CD8-positive, alpha-beta memory T cell (primary cell): ENCODE measurements at places on chromosomes 11 and 22. TPM values are rescaled to one million over a fixed set of nuclear protein-coding genes. Genes with fewer than 3 reads are reported as not detected.

- no peak overlapping the region for H3K27ac ChIP-seq
- no peaks in the 10 kb centered on the region for H3K4me1 ChIP-seq
- H3K27me3 ChIP-seq: no peaks in the 10 kb centered on the region
- no peaks in the 10 kb centered on the region for H3K36me3 ChIP-seq
- no peak for DNase-seq
- no peak overlapping the region for H3K4me3 ChIP-seq
These were observed 59.9 kb upstream of the RCN1 start for GRCh38 chr11:32030875-32031503.

Gene MUC15
- total RNA-seq: not detected

DNA sequence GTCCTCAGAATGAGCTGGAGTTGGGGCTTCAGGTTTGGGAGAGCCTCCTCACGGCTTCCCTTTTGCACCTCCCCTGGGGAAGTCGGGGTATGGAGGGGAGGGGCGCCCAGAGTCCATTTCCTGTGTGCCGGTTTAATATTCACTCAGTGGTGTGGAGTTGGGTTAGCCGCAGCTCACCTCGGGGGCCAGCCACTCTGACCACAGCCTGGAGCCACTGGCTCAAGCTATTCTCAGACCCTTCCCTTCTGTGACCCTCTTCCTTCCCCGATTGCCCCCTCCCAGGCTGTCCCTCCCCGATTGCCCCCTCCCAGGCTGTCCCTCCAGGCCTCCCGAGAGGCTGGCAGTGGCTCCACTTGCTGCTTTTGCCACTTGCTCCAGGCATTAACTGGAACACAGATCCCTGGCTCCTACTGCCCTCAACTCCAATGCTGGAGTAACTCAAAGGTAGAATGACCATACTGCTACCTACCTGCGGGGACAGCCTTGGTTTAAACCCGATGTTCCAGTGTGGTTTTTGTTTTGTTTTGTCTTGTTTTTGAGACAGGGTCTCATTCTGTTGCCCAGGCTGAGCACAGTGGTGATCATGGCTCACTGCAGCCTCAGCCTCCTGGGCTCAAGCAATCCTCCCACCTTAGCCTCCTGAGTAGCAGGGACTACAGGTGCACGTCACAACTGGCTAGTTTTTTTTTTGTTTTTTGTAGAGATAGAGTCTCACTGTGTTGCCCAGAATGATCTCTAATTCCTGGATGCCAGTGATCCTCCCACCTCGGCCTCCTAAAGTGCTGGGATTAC lies 29.3 kb downstream of the RPUSD4 start:
- H3K36me3 ChIP-seq: no peaks in the 10 kb centered on the region
- DNase-seq: no peak
- no peaks in the 10 kb centered on the region for H3K27me3 ChIP-seq
- H3K4me3 ChIP-seq: no peak overlapping the region
- no peak overlapping the region for H3K27ac ChIP-seq
- H3K4me1 ChIP-seq: no peaks in the 10 kb centered on the region

Gene APOA5
- total RNA-seq: not detected

Gene OR52N5
- total RNA-seq: not detected

DNA sequence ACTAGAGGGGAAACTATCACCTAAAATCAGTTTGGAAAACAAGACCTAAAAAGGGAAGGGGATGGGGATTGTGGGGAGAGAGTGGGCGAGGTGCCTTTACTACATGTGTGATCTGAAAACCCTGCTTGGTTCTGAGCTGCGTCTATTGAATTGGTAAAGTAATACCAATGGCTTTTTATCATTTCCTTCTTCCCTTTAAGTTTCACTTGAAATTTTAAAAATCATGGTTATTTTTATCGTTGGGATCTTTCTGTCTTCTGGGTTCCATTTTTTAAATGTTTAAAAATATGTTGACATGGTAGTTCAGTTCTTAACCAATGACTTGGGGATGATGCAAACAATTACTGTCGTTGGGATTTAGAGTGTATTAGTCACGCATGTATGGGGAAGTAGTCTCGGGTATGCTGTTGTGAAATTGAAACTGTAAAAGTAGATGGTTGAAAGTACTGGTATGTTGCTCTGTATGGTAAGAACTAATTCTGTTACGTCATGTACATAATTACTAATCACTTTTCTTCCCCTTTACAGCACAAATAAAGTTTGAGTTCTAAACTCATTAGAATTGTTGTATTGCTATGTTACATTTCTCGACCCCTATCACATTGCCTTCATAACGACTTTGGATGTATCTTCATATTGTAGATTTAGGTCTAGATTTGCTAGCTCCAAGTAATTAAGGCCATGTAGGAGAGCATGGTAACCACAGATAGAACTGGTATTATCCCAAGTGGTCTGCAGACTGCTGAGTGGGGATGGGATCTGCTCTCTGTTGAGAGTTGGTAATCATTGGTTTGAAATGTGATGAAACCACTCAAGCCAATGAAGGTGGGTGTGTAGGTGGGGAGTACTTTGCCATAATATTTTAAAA lies 3.6 kb downstream of the NEAT1 start:
- no peak for DNase-seq
- peak overlapping the region; percentile 89 for H3K4me3 ChIP-seq
- peaks cover 6% of the 10 kb centered on the region for H3K36me3 ChIP-seq
- H3K27me3 ChIP-seq: no peaks in the 10 kb centered on the region
- H3K27ac ChIP-seq: peak overlapping the region; percentile 98

DNA sequence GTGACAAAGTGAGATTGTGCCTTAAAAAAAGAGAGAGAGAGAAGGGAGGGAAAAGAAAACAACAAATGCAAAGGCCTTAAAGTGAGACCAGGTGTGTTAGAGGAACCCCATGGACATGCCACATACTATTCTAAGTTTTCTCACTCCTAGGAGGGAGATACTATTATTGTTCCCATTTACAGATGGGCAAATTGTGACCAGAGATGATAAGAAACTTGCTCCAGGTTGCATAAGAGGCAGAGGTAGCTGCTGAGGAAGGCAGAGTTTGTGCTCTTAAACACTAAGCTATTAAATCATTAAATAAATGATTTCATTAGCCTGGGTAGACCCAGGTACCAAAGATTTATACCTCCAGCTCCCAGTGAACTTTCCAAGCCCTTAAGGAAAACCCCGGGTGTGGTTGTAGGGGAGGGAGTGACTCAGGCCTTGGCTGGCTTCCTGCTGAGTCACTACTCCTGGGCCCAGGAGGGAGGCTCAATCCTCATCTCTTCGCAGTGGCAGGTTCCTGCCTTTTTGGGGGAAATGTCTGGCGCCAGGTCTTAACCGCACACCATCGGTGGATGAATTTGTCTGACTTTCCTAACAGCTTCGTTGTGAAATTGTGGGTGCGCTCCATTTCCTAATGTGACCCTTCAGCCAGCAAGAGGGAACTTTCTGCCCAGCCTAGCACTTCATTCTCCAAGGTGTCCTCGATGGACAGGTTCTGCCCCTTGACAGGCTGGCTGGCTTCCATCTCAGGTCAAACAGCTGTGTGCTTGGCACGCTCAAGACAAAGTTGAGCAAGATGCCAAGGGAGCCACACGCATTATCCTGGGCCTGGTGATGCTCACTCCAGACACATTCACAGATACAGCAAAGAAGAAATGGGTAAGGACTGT lies 33.4 kb upstream of the PTPRJ start:
- H3K36me3 ChIP-seq: no peaks in the 10 kb centered on the region
- peak overlapping the region; percentile 67 for H3K27ac ChIP-seq
- no peak for DNase-seq
- no peaks in the 10 kb centered on the region for H3K27me3 ChIP-seq

DNA sequence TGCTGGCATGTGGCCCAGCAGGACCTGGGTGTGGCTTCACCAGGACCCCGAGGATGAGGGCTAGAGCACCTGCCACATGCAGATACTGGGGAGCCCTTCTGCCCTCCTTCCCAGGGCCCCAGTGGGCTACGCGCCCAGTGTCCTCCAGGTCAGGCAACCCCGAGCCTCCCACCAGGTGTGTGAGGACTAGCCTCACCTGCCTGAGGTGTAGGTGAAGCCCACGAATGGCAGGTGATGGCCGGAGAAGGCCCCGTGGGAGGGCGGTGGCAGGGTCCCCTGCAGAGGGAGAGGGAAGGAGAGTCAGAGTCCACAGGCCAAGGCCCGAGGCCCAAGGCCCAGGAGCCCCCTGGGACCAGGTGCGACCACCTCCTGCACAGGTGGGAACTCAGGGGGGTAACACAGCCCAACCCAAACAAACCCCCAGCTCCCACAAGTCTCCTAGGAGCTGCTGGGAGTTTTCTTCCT lies 6.5 kb downstream of the CDC42BPG start:
- no peak overlapping the region for H3K27ac ChIP-seq
- no peak for DNase-seq
- H3K4me3 ChIP-seq: no peak overlapping the region
- H3K27me3 ChIP-seq: no peaks in the 10 kb centered on the region
- H3K4me1 ChIP-seq: no peaks in the 10 kb centered on the region

DNA sequence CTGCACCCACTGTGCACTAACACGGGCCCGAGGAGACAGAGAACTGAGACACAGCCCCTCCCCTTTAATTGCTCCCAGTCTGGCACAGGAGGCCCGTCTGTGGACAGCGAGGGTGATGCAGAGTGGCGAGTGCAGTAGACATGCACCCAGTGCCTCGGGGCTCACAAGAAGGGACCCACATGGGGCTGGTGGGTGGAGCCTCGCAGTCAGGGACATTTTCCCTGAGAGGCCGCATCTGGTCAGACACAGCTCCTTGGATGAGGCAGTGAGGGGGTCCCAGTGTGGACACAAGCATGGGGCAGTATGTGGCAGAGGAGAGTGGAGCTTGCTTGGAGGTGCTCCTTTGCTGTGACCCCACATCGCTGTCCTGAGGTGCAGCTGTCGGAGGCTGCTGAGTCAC lies 54.8 kb downstream of the SBF1 start:
- H3K36me3 ChIP-seq: peaks cover 68% of the 10 kb centered on the region
- H3K27ac ChIP-seq: no peak overlapping the region
- H3K4me3 ChIP-seq: no peak overlapping the region
- DNase-seq: no peak

DNA sequence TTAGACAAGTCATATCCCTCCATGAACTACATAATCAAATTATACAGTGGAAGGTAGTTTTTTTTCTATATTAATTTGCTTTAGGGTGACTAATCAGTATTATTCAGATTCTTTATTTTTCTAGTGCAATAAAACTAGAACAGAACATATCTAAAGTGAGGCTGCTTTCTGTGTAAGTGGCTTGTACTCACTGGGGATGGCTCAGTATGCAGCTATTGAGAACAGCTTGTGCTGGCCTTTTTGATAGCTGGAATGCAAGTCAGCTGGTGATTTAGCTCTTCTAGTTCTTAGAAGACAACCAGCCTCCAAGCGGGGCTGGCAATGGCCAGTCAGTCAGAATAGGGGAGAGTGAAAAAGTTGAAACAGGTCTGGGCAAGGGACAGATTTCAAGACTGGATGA lies 119.4 kb downstream of the BLID start:
- DNase-seq: no peak
- no peaks in the 10 kb centered on the region for H3K27me3 ChIP-seq
- H3K27ac ChIP-seq: no peak overlapping the region
- no peaks in the 10 kb centered on the region for H3K4me1 ChIP-seq

DNA sequence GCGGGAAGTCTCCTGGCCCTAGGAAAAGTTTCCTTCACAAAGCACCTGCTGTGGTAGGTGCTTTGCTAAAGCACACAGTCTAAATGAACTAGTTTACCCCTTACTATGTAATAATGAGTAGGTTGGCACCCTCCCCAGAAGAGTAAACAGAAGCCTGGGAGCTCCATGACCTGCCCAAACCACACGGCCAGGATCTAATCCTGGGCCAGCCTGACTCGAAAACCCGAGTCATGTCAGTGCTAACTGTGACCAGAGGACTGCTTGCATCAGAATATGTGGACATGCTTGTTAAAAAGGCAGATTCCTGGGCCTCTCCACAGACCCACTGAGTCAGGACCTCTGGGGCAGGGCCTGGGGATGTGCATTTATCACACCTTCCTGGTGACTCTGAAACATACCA lies 67.7 kb downstream of the PANX1 start:
- H3K4me3 ChIP-seq: no peak overlapping the region
- no peak overlapping the region for H3K27ac ChIP-seq
- no peaks in the 10 kb centered on the region for H3K27me3 ChIP-seq
- no peaks in the 10 kb centered on the region for H3K36me3 ChIP-seq

DNA sequence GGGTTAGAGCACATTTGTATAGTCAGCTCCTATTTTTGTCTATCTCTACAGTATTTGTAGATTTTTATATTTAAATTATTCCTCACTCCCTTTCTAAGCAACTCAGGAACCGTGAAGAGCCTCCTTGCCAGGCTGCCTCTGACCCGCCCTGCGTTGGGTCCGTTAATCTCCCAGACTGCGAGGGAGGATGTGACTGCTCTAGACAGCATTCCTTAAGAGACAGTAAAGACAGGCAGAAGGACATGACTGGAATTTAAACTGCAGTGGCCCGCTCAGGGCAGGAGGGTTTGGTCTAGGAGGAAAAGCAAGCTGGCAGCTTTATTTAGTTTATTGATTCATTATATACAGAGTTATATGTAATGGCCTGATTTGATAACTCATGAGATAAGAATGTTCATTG lies 413.7 kb downstream of the TMEM135 start:
- H3K4me3 ChIP-seq: no peak overlapping the region
- DNase-seq: no peak
- H3K36me3 ChIP-seq: no peaks in the 10 kb centered on the region
- no peaks in the 10 kb centered on the region for H3K27me3 ChIP-seq

Gene SLC22A6
- not detected for total RNA-seq

- H3K27ac ChIP-seq: no peak overlapping the region
- H3K27me3 ChIP-seq: no peaks in the 10 kb centered on the region
- no peaks in the 10 kb centered on the region for H3K36me3 ChIP-seq
- no peak for DNase-seq
These were observed 107.8 kb downstream of the ZBTB16 start for GRCh38 chr11:114167355-114167754.

Gene CALCA
- not detected for total RNA-seq

Gene CNIH2
- 2.8 TPM for total RNA-seq

DNA sequence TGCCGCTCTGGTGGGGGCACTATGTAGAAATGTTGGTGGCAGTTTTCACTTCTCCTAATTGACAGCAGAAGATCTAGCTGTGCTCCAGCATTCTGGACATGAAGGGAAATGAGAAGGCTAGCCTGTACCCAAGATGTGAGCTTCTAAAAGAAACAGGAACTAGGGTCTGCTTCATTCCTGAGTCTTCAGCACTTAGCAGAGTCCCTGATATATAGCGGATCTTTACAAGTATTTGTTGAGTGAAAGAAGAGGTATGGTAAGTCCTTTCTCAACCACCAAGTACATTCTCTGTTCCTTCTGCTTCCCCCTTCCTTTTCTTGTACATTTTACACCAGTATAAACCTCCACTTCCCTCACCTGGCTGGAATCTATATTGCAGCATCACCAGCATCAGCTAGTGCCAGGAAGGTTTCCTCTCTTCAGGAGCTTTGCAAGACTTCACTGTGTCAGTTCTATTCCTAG lies 408.3 kb upstream of the CADM1 start:
- no peaks in the 10 kb centered on the region for H3K36me3 ChIP-seq
- H3K4me3 ChIP-seq: no peak overlapping the region
- no peaks in the 10 kb centered on the region for H3K27me3 ChIP-seq
- DNase-seq: no peak
- no peak overlapping the region for H3K27ac ChIP-seq
- H3K4me1 ChIP-seq: no peaks in the 10 kb centered on the region

- H3K4me1 ChIP-seq: peaks cover 24% of the 10 kb centered on the region
- no peak for DNase-seq
- H3K4me3 ChIP-seq: peak overlapping the region; percentile 99
- H3K36me3 ChIP-seq: peaks cover 6% of the 10 kb centered on the region
These were observed 915 bp upstream of the SREBF2 start for GRCh38 chr22:41831828-41832552.
